ENCODE measurements at places on chromosomes 13 and 19. TPM values are rescaled to one million over a fixed set of nuclear protein-coding genes. Genes with fewer than 3 reads are reported as not detected.

MISP gene
- not detected for total RNA-seq

- no peak for DNase-seq
These were observed 51.6 kb downstream of the UFM1 start for GRCh38 chr13:38401276-38401675.

GRCh38 chr19:21482863-21483276, 22.5 kb upstream of the ZNF429 start:
- peak; percentile 33 for DNase-seq

- peak; percentile 66 for DNase-seq
These were observed 11.6 kb upstream of the NFIX start for GRCh38 chr19:12983542-12984142.

- peak; percentile 31 for DNase-seq
These were observed 16.9 kb downstream of the FAM187B start for GRCh38 chr19:35211545-35212230.

DNA sequence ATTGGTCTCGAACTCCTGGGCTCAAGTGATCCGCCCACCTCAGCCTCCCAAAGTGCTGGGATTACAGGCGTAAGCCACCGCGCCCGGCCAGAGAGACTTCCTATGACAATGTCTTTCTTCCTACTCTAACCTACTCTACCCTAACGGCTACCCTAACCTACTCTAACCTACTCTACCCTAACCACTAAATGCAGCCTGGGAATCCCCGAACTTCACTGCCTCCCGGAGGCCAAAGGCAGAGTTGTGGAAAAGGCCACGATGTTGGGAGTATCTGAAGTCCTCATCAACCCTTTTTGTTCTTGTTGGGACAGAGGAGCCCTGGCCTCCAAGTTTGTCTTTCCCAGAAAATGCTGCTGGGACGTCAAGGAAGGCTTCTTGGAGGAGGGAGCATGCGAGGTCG, 967 bp upstream of the NR2C2AP start:
- DNase-seq: no peak

ZNF541 gene
- total RNA-seq: not detected

Data from SK-MEL-5 (cell line).